CD4-positive, alpha-beta T cell treated with Interleukin-6 at 100 ng/mL for 8 hours (primary cell): ENCODE measurements at places on chromosomes 16 and 17.
A peak's percentile ranks its signal among the peaks of the same experiment; 100 is the strongest.

GRCh38 chr17:64505340-64506200, 519 bp downstream of the DDX5 start:
- peak; percentile 90 for DNase-seq

DNA sequence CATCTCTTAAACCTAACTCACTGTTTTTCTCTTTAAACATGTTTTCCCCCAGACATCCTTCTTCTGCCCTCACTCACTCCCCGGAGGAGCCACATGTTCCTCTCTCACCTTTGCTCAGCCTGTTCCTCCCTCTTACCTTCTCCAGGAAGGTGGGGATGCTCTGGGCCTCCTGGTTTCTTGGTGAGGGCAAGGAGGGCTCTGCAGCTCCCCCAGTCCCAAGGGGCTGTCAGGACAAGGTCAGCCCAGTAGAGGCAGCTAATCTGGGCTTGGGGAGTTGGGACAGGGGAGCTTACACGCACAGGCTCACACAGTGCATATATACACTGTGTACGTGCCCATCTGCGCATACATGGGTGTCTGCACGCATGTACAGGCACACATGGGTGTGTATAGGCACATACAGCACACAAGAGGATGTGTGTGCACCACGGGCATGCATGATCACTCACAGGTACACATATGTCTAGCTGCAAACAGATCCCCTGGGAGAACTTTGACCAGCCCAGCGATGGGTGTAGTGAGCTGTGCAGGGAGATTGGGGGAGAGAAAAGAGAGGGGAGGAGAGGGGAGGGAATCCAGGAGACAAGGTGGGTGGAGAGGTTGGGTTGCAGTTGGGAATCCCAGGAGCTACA, 28.6 kb upstream of the SPNS3 start:
- no peak for DNase-seq

DNA sequence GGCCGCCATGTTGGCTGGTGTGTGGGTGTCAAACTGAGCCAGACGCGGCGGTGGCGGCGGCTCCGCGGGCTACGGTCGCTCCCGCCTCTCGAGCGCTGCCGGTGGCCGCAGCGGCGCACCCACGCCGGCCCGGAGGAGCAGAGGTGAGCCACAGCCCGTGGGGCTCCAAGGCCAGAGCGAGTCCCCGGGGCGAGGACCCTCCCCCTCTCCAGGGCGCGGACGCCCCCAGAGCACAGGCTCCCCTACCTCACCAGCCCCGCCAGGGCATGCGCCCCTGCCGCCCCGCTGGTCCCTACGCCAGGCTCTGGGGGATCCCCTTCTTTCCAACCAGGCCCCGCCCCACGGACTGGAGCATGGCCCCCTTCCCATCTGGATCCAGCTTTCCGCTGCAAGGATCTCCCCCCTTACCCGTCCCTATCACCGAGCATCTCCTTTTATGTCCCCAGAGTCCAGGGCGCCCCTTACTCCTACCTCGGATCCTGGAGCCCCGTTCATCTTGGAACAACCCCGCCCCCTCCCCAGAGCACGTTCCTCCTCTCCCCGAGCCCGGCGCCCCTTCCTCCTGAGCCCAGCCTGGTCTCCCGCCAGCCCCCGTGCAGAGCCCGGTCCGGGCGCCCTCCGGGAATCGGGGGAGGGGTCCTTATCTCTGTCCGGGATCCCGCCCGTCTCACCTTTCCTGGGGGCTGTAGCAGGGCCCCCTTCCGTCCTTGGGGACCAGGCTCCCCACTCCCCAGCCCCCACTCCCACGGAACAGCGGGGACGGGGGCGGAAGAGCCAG, 412 bp downstream of the EPN2 start:
- DNase-seq, result no peak

DNA sequence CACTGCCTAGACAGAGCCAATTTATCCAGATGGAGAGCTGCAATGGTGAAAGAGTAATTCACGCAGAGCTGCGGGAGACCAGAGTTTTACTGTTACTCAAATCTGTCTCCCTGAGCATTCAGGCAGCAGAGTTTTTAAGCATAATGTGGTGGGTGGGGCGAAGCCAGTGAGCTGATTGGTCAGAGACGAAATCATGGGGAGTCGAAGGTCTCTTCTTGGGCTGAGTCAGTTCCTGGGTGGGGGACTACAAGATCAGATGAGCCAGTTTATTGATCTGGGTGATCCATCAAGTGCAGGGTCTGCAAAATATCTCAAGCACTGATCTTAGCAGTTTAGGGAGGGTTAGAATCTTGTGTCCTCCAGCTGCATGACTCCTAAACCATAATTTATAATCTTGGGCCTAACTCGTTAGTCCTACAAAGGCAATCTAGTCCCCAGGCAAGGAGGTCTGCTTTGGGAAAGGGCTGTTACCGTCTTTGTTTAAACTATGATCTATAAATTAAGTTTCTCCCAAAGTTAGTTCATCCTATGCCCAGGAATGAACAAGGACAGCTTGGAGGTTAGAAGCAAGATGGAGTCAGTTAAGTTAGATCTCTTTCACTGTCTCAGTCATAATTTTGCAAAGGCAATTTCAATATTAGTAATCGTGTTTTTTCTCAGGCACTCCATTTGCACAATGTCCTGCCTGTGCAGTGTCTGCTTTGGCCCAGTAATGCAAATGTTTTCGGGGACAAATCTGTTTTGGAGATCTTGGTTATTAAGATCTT, 27.0 kb downstream of the PIGL start:
- DNase-seq, result no peak

DNA sequence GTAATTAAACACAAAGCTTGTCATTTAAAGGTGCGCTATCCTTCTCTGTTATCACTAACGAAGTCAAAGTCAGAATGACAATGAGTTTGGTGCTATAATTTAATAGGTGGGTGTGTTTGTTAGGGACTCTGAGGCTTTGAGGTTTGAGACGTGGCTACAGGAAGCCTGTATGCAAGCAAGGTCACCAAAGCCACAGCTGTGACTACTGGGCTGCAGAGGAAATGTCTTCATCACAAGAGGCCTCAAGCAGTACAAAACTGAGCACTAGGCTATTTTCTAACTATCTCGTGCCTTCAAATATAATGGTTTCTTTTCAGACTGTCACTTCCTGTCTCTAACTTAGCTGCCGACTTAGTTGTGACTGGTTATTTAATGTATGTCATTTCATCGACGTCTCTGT, 141.2 kb downstream of the AATF start:
- DNase-seq, result peak; percentile 60

DNA sequence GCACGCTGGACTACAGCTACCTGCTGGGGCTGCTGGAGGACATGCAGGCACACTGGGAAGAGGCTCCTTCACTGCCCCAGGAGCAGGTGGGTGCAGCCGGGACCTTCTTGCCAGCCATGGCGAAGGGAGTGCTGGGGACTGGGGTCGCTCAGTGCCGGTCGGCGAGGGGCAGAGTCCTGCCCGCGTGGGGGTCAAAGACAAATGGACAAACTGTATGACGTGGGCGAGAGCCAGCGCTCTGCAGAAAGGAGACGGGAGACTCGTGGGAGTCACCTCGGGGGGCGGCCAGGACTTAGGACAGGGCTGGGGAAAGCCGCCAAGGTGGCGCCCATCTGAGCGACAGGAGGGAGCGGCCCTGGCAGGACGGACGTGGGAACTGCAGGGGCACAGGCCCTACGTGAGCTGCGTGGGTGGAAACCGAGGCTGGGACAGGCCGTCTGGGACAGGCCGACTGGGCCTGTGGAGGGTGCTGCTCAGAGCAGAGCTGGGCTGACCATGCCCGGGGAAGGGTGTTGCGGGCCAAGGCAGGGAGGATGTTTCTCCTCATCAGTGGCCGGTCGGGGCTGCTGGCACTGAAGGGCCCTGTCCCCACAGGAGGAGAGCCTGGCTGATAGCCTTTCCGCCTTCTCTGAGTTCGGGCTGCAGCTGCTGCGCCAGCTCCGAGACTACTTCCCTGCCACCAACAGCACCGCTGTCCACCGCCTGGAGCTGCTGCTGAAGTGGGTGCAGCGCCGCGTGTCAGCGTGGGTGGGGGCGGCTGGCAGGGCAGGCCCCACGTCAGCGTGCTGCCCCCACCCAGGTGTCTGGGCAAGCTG, 8.0 kb downstream of the TSR3 start:
- no peak for DNase-seq

GRCh38 chr17:48681609-48682008, 40.7 kb downstream of the PRAC1 start:
- no peak for DNase-seq

- DNase-seq, result no peak
These were observed 7.7 kb upstream of the PIEZO1 start for GRCh38 chr16:88792668-88793250.

GRCh38 chr16:84950906-84951305, 60.4 kb downstream of the ZDHHC7 start:
- DNase-seq, result peak; percentile 12

GRCh38 chr17:66583112-66583748, 251.7 kb upstream of the CACNG5 start:
- DNase-seq, result no peak

GRCh38 chr17:65055280-65055707, 1.2 kb downstream of the GNA13 start:
- DNase-seq, result peak; percentile 18

GRCh38 chr16:677316-678190, 2.1 kb downstream of the RHBDL1 start:
- no peak for DNase-seq

- DNase-seq, result no peak
These were observed 85.3 kb downstream of the NDEL1 start for GRCh38 chr17:8520981-8521380.

- no peak for DNase-seq
These were observed 27.0 kb upstream of the CAPNS2 start for GRCh38 chr16:55539488-55539887.

- DNase-seq, result no peak
These were observed 4.8 kb upstream of the UTS2R start for GRCh38 chr17:82366749-82367148.

GRCh38 chr16:81604960-81605383, 160.4 kb downstream of the CMIP start:
- no peak for DNase-seq

DNA sequence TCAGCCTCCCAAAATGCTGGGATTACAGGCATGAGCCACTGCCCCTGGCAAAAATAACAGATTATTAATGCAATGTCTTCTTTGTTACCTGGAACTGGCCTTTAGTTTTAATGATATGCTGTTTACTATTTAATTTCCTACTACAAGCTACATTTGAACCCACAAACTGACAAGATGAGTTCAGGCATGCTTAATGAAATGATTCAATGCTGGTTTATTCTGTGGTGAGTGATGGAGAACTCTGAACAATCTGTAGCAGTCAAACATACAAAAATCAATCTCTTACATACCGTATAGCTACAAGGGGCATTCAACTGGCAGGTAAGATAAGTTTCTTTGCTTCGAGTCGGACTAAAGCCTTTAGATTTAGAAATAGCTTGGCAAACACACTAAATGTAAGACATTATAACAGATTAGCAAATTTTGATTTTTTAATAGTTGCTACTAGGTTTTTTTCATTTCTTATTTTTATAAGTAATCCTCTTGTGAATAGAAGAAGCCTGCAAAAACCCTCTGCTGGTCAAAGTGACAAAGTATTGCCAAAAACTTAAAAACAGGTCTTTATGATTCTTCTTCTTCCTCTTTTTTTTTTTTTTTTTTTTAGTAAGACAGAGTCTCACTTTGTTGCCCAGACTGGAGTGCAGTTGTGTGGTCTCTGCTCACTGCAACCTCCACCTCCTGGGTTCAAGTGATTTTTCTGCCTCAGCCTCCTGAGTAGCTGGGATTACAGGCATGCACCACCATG, 138.5 kb downstream of the SSH2 start:
- DNase-seq, result no peak

GRCh38 chr17:48311324-48311723, 118.7 kb downstream of the SKAP1 start:
- DNase-seq, result no peak

DNA sequence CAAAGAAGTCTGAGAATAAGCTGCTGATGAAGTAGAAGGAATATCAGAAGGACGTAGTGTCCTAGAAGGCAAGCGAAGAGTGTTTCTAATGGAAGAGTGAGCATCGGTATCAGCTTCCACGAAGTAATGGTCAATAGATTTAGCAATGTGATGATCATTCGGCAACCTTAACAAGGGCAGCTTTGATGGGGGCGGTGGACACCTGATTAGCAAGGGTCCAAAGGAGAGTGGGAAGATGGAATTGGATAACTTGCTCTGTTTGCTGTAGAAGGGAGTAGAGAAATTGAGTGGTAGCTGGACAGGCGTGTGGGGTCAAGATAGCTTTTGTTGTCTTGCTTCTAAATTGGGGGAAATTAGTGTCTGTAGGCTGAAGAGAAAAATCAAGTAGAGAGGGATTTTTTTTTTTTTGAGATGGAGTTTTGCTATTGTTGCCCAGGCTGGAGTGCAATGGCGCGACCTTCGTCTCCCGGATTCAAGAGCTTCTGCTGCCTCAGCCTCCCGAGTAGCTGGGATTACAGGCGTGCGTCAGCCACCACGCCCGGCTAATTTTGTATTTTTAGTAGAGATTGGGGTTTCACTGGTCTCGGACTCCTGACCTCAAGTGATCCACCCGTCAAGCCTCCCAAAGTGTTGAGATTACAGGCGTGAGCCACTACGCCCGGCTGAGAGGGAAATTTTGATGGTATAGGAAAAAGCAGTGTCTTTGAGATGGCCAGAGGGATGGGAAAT, 13.9 kb upstream of the HES7 start:
- no peak for DNase-seq

DNA sequence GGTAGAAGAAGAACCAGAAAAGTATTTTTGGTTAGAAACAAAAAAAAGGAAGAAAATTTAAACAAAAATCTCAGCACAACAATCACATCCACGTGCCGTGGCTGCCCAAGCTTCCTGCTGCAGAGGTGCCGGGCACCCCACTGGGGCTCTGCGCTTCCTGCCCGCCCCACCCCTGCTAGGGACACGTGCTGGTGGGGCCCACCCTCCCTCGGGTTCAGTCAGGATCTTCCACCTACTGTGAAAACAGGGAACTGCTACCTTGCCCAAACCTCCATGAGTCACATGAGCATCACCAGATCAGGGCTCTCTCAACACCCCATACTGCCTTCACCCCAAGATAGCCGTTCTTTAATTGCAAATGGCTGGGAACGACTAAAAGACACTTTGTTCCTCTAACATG, 24.4 kb upstream of the CYTH1 start:
- DNase-seq, result no peak

DNA sequence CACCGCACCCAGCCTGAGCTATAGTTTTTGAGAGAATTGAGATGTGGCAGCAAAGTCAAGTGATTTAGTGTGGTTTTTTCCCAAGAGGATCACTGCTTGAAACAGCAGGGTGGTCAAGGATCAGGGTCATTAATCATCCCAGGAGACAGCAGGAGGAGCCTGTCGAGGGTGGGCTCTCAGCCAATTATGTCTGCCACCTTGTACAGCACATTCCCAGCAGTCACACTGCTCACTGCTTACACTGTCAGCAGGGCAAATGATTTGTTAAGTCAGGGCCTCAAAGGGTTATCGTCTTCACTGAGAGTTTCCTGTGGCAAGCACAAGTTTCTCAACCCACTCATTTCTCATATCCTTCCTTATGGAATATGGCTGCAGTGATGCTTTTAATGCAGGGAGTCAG, 13.2 kb downstream of the B3GNT9 start:
- DNase-seq, result no peak

- DNase-seq, result no peak
These were observed 109.7 kb downstream of the TRIM37 start for GRCh38 chr17:58996968-58997367.
